Esophagus muscularis mucosa (tissue), 4 donors: ENCODE measurements at places on chromosomes 12 and 14.

- DNase-seq: no peak
Observed at GRCh38 chr12:39352471-39353017, 90.4 kb downstream of the KIF21A start.

DNA sequence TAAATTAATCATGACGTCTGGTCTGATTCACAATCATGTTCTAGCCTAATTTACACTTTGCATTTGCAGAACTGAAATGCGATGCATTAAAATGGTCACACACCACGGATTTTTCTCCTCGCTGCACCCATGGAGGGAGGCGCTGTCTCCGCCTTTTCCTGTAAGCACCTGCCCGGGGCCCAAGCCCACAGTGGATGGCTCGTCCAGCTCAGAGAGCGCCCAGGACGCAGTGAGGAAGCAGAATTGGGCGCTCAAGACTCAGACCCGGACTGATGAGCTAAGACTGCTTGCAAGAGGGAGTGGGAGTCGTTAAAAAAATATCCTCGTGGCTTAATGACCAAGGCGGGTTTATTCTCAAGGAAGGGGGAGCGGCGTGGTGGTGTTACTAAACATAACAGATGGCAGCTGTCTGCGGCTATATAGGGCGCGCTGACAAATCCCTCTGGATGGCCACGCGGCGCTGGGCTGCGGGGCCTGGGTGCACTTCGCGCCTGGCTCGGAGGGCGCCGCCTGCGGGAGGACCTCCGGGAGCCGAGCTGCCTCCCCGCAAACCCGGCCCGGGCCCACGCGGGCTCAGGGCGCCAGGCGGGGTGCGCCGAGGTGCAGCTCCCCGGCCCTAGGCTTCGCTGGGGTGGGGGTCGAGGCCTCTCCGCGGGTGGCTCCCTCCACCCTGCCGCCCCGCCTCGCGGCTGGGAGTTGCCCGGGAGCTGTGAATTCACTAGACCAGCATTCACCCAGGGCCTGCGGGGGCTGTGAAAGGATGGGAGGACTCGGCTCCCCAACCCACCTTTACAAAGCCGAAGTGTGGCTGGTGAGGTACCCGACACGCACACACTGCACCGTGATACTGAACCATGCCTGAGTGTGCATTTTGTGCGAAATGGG lies 78.7 kb downstream of the PPM1A start:
- no peak for DNase-seq

GRCh38 chr12:11689591-11690186 lies 40.2 kb downstream of the ETV6 start:
- DNase-seq: no peak

DNA sequence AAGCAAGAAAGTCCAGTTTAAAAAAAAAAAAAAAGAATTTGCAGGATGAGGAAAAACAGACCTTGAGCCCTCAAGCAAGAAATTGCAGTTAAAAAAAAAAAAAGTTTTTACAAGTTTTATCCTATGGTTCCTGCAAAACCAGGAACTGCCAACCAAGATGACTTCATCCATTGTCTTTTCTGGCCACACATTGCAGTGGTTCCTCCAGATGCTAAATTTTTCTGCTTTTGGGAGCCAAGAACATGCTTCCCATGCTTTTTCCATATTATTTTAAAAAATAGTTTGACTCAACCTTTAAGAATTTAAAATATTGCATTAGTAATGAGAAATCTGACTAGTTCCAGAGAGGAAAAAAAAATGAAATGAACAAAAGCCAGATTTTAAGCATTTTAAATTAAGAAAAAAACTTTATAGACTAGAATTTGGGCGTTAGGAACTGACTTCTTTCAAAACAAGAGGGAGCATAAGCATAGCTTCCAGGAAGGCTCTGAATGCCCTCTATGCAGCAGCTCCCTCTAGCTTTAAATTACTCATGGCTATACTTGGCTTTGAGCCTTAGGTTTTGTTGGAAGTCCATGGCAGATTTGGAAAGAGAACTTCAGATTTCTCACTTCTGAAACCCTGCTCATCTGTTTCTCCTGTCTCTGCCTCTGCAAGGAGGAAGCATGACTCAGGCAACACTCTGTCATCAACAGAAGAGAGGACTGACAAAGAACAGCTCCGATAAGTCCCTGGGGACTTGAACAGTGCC lies 124.5 kb downstream of the GPR65 start:
- DNase-seq: no peak

DNA sequence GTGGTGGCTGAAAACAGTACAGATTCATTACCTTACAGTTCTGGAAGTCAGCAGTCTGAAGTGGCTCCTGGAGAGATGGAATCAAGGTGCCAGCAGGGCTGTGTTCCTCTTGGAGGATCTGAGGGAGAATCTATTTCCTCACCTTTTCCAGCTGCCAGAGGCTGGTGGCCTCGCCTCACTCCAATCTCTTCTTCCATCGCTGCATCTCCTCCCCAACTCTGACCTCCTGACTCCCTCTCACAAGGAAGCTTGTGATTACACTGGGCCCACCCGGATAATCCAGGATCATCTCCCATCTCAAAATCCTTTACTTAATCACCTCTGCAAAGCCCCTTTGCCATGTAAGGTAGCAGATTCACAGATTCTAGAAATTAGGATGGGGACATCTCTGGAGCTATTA lies 11.4 kb upstream of the NCOR2 start:
- no peak for DNase-seq

DNA sequence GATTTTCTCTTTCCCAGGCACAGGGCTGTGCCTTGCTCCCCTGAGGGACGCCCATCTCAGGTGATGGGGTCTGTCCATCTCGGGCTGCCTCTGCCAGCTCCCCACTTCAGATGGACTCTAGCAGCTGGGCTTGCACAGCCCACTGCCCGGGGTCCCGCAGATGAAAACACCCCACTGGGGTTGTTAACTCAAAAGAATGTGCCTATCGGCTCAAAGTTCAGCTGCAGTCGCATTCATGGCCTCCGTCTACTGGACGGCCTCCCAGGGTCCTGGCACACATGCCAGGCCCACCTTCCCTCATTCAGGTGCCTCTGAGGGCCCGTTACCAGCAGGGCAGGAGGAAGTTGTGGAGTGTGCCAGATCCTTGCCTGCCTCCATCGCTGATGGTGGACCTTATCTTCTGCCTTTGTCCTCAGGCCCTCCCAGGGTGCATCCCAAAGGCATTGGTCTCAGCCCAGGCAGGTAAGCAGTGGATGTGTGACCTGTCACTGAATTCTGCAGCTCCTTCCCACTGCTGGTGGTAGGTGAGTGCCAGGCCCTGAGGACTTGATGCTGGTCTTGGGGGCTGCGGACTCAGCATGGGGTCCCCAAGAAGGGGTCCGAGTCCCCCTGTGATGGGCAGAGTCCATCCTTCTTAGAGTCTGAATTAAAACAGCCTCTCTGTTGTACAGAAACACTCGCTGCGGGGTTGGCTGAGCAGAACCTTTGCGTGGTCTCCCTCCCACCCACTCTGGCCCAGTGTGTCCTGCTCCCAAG lies 324.6 kb upstream of the DIO3 start:
- DNase-seq: no peak

GRCh38 chr14:70073924-70074566 lies 114.7 kb downstream of the SLC8A3 start:
- DNase-seq: no peak

DNA sequence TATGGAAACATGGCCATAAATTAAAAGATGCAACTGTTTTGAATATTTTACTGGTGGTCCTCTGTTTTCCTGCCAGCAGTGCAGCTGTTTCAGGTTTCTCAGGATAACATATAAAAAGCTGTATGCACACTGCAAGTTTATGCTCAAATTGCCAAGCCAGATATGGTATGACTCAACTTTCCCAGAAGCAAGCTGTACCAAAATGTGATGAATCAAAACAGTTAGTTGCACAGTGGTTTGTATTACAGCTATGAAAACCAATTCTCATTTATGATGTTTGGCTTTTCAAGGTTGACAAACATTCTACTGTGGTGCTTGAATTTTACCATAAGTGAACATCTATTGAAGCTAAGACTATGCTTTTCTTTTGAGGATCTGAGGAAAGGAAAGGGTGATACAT lies 15.5 kb downstream of the TRMT5 start:
- no peak for DNase-seq

DNA sequence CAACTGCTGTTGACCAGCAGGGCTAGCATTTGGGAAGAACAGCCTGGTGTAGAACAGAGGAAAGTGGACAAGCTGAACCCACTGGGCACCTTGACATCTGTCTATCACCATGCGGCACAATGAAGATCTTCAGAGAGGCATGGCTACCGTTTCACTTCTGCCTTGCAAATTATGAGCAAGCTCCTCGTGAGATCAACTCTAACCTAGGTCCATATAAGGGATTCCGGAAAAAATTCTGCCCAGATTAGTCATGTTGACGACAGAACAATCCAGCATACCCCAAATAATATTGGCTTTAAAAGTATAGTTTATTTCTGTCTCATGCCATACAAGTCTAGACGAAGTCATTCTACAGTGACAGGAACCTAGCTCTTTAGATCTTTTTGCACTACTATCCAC lies 91.6 kb upstream of the ATF7IP start:
- DNase-seq: no peak

- no peak for DNase-seq
Observed at GRCh38 chr12:109722022-109722720, 8.5 kb downstream of the FAM222A start.

GRCh38 chr14:100658181-100658886 lies 68.4 kb upstream of the DLK1 start:
- no peak for DNase-seq

GRCh38 chr12:77850129-77850528 lies 19.4 kb downstream of the NAV3 start:
- DNase-seq: no peak

- DNase-seq: no peak
Observed at GRCh38 chr12:104526320-104526719, 69.6 kb downstream of the CHST11 start.

- DNase-seq: no peak
Observed at GRCh38 chr12:118145798-118146156, 9.9 kb downstream of the PEBP1 start.

DNA sequence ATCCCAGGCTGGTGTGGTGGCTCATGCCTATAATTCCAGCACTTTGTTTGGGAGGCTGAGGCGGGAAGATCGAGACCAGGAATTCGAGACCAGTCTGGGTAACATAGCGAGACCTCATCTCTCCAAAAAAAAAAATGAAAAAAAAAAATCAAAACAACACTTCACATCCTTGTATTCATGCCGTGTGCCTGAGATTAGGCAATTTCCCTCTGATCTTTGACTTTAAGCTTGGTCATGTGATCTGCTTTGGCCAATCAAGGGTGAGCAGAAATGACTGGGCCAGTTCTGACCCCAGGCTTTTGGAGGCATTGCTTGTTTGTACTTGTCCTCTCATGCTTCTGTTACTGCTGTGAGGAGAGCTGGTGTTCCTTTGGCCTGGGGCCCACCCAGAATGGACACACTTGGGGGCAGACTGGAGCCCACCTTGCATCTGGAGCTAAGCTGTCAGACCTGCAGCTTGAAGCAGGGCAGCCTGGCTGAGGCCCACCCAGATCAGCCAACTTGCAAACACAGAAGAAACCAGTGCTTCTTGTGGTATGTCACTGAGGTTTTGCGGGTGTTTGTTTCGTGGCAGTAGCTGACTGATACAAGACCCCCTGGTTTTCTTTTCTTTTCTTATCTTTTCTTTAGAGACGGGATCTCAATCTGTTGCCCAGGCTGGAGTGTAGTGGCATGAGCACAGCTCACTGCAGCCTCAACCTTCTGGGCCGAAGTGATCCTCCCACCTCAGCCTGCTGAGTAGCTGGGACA lies 29.7 kb upstream of the TBX3 start:
- DNase-seq: no peak

- no peak for DNase-seq
Observed at GRCh38 chr14:44297437-44297836, 209.6 kb downstream of the FSCB start.

GRCh38 chr12:6925540-6926279 lies 2.0 kb upstream of the ATN1 start:
- DNase-seq: no peak

GRCh38 chr12:9406564-9407424 lies 198.6 kb upstream of the PZP start:
- DNase-seq: no peak
